Stomach (tissue), 19 donors: ENCODE measurements at places on chromosomes 2 and 18. TPM values are rescaled to one million over a fixed set of nuclear protein-coding genes. Genes with fewer than 3 reads are reported as not detected.

- peak; percentile 69 for DNase-seq
Observed at GRCh38 chr2:162732946-162733698, 105.4 kb downstream of the KCNH7 start.

The TMEM237 gene
- 0.87 TPM for total RNA-seq

DNA sequence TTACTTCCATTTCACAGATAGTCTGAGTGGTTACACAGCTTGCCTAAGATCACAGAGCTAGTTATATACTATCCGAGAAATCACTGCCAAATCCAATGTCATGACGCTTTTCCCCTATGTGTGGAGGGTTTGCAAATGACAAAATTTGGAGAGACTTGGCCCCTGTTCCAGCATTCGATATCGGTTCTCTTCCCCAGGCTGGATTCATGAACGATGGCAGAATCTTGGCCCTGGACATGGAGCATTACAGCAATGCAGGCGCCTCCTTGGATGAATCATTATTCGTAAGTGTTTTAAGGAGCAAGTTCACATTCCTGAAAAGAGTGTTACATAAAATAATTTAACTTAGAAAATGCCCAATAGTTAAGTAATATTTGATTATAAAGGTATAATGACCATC lies 55.1 kb downstream of the AOX1 start:
- peak; percentile 48 for DNase-seq

DNA sequence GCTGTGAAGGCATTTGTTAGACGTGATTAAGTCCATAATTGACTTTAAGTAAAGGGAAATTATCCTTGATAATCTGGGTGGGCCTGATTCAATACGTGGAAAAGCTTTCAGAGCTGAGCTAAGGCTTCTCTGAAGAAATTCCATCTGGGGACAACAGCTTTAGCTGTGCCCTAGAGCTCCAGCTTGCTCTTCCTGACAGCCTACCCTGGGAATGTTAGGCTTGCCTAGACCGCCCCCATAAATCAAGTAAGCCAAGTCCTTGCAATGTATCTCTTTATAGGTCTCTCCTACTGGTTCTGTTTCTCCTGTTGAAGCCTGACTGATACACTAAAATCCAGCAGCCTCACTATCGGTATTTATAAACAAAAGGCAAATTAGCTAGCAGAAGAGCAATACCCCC lies 160.0 kb downstream of the STK39 start:
- DNase-seq, result no peak

DNA sequence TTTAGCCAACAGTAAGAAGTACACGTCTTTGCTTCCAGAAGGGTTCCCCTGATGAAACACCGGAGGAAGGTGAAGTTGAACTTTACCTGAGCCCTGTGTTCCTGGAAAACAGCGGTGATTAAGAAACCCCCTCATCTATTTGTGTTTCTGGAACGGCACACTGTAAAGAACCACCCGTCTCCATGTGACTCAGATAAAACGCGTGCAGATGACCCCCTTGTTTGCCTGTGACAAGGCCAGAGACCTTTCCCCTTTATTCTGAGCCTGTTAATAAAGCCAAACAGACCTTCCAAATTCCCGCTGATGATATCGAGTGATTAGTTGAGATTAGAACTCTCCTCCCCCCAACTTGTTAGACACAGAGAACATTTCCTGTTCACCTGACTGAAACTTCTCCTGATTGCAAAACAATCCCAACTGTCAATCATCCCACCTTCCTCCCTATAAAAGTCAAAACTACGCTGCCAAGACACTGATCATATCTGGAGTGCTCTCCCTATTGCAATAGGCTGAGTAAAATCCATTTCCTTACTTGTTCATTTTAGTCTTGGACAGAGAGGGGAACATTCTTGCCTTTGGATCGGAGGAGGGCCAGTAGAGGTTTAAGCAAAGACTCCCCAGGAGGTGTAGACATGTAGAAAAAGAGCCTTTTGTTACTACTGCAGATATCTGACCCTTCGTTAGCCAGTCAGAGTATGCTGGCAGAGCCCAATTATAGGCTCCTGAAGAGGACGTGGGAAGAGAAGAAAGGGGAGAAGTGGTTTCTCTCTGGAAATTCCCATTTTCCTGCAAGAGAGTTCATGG lies 914 bp upstream of the IWS1 start:
- no peak for DNase-seq

- DNase-seq, result no peak
Observed at GRCh38 chr2:134070281-134070741, 183.6 kb upstream of the MGAT5 start.

DNA sequence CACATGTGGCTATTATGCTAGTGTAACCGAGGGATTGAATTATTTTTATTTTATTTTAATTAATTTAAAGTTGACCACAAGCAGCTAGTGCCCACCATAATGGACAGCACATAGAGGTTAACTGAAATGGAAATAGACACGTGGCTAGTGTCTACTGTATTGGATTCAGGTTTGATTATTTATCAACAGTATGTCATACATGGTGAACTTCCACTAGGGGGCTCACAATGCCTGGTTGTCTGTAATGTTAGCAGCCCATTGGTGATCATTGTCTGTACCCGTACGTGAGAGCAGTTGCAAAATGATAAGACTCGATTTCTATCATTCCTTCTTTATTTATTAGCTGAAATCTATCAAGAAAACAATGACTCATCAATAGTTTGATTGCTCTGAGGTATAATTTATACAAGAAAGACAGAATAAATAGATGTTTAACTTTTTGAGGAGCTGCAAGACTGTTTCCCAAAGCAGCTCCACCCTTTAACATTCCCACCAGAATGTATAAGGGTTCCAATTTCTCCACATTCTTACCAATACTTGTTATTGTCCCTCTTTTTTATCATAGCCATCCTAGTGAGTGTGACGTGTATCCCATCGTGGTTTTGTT lies 76.5 kb downstream of the CYBRD1 start:
- peak; percentile 81 for DNase-seq

DNA sequence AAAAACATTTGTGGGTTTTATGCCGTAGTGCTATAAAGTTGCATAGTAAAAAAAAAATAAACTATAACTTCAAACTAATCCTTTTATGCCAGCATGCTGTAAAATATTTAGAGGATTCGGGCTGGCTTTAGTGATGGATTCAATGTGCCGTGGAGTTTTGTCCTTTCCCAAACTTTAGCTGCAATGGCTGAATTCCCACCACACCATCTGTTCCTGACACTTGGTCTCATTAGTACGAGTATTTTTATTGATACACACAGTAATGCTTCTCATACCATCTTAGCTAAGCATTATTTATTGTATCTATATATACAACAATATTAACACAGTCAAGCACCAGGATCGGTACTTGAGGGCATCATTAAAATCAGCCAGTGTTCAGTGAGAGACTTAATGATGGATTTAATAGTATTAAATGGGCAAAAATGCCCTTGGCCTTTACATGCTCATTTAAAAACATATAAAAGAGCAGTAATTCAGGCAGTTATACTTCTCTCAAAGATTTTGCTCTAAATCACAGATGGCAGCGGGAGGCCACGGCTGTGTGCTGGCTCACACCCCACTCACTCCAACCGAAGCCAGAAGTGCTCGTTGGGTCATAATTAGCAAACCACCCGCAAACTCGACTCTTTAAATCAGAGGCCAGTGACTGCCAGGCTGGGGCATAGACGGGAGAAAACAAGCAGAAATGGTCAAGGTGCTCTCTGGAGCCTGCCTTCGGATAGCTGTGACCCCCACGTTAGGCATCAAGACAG lies 297.0 kb upstream of the REV1 start:
- no peak for DNase-seq

GRCh38 chr2:19409046-19409445 lies 50.6 kb upstream of the OSR1 start:
- DNase-seq, result peak; percentile 26

GRCh38 chr2:27379836-27380625 lies 503 bp downstream of the ZNF513 start:
- DNase-seq, result peak; percentile 83

- DNase-seq, result no peak
Observed at GRCh38 chr2:100692381-100692780, 127.6 kb upstream of the NPAS2 start.

- no peak for DNase-seq
Observed at GRCh38 chr18:53225567-53226325, 885.7 kb downstream of the DCC start.

DNA sequence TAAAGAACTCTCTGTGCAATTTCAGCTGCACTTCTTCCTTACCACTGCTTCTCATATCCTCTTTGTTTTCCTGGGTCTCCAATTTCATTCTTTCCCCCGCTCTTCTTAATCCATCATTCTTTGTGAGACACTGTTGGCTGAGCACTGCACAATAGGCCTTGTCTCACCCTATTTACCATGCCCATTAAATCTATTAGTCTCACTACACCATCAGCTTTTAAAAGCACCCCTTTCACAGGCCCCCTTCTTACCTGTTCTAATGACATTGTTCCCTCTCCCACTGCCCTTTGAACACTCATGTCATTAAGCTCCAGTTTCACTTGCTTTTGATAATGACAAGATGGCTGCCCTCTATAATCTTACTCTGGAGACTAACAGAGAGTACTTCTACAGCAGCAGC lies 404.1 kb upstream of the ACVR2A start:
- DNase-seq, result no peak

GRCh38 chr18:32275221-32275620 lies 85.4 kb downstream of the MEP1B start:
- DNase-seq, result no peak

The LRRFIP1 gene
- 152 TPM for total RNA-seq

DNA sequence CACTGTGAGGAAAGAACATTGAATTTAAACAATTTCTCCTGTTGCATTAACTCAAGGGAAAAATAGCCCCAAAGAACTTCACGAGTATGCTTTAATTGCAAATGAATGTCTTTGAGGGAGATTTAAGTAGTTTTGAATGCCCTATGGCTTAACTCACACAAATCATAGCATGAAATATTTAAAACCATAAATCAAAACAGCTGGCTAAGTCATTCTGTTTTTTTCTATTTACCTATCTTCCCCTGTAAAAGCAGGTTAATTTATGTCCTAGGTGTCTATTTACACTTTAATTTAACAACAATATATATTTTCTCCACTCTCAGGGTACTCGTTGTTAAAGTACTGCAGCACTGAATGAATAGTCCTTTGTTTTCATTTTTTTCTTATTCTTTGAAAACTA lies 118.8 kb upstream of the PIEZO2 start:
- peak; percentile 22 for DNase-seq

DNA sequence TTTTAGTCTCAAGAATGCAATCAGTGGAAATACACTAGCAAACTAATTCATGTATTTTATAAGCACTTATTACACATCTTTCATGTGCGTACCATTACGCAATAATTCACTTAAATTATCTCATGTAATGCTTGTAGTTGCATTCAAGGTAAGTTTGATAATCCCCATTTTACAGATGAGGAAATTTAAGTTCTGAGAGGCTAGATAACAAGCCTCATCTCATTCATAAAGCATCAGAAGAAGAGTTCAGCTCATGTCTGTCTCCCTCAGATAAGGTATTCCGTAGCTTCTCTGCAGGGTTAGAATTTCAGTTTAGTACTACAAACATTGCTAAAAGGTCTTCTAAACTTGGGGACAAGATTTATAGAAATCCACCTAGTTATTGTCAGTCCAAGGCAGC lies 47.8 kb downstream of the HNMT start:
- no peak for DNase-seq

- DNase-seq, result no peak
Observed at GRCh38 chr2:180625006-180625844, 355.2 kb upstream of the UBE2E3 start.

- DNase-seq, result no peak
Observed at GRCh38 chr2:207156451-207157161, 9.1 kb downstream of the KLF7 start.

GRCh38 chr2:147425437-147426029 lies 419.3 kb upstream of the ACVR2A start:
- DNase-seq, result no peak

The CCDC141 gene
- 1.2 TPM for total RNA-seq

The ALPI gene
- total RNA-seq, result 12.3 TPM

The FBXO15 gene
- total RNA-seq, result not detected

DNA sequence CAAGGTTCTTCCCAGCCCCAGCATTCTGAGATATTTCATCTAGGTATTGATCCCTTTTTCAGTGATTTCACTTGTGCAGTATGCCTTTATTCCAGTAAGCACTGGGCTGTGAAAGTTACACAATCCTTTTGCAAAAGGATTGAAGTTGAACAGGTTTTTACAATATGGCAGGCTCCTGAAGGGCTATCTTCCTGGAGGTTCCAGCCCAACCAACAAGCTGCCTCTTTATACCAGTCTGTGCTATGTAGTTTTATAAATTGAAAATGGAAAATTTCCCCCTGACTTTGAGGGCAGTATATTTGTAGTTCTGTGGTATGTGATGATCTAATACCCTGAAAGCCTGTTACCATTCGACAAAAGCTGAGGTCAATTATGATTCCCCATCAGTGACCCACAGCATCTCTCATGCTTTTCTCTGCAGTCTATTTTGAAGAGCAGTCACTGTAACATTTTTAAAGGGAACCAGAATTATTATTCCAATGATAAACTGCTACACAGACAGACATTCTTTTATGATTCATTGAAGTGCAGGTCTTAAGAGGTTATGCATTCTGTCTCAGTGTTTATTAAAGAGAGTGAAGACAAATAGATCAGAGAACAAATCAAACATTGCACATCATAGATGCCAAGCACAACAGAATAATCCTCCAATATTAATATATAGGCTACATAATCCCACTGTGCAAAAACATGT lies 35.2 kb upstream of the STPG4 start:
- DNase-seq, result peak; percentile 39
